ENCODE measurements at places on chromosomes 11 and 22.

GRCh38 chr11:118845369-118845768 is 38.3 kb upstream of the CXCR5 start:
- no peak overlapping the region for H3K27ac ChIP-seq
- H3K4me3 ChIP-seq: no peak overlapping the region
- H3K4me1 ChIP-seq: peaks cover 3% of the 10 kb centered on the region
- DNase-seq: no peak
- no peaks in the 10 kb centered on the region for H3K36me3 ChIP-seq

DNA sequence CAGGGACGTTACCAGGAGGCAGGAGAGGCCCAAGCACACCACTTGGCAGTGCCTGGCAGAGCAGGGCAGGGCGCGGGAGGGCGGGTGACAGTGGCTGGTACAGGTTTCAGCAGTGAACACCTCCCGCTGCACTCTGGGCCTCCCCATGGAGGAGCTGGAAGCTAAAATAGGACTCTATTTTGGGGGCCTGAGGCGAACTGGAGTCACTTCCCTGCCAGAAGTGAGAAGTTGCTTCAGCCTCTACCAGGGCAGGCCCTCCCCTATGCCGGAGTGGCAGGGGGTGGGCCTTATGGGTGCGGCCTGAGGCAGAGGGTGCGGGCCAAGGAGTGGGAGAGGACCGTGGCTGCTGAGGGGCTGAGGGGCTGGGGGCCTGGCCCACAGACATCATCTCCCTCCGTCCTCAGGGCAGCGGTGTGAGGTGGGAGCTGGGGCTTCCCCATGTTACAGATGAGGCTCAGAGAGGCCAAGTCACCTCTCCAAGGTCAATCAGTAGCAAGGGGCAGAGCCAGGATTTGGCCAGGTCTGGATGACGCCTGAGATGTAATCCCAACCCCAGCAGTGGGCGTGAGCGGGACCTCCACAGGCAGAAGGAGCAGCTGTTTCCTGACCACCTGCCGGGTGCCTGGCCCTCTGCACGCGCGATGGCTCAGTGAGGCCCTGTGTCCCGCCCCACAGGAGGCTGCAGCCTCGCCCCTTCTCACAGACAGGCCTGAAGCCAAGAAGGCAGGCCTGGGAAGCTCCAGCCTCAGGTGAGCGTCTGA is 39.3 kb downstream of the KCNJ4 start:
- H3K4me3 ChIP-seq: no peak overlapping the region
- no peaks in the 10 kb centered on the region for H3K4me1 ChIP-seq
- no peaks in the 10 kb centered on the region for H3K36me3 ChIP-seq
- no peak overlapping the region for H3K27ac ChIP-seq
- H3K27me3 ChIP-seq: no peaks in the 10 kb centered on the region
- no peak for DNase-seq

DNA sequence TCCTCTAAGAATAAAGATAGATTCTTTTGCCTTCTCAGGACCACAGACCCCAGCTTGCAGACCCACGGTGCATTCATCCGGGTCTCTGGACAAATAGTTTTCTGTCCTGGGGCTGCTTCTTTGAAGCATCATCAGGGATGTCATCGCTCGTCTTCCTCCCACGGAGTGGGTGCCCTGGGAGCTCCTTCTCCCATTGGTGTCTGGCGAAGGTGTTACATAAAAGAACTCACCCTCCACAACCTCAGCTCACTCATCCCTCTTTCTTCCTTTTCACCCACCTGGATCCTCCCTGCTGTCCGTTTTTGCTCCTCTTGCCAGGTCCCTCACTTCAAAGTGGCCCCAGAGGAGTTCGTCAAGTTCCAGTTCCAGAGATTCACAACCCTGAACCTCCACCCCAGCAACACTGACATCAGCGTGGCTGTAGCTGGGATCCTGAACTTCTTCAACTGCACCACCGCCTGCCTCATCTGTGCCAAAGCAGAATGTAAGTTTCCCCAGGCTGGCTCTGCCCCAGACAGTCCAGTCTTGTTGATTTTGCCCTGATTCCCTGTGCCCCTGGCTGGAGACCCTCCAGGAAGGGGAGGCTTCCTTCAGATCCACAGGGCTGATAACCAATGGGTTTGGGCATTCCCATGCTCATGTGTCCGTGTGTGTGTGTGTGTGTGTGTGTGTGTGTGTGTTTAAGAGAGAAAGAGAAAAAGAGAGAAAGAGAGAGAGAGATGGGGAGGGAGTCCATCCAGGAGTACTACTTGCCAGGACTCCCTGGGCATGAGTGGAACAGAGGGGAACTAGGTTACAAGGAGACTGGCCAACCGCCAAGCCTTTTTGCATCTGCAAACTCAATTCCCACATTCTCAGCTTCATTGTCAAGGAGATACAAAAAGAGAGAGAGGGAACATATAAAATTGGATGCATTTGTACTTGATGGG is 204.2 kb upstream of the TBCEL start:
- no peak overlapping the region for H3K4me3 ChIP-seq
- no peak overlapping the region for H3K27ac ChIP-seq
- no peaks in the 10 kb centered on the region for H3K27me3 ChIP-seq
- no peak for DNase-seq
- H3K4me1 ChIP-seq: no peaks in the 10 kb centered on the region

- H3K27ac ChIP-seq: no peak overlapping the region
- no peak overlapping the region for H3K4me3 ChIP-seq
- no peak for DNase-seq
- no peaks in the 10 kb centered on the region for H3K36me3 ChIP-seq
Observed at GRCh38 chr22:49751318-49751965, 76.2 kb downstream of the BRD1 start.

- H3K27me3 ChIP-seq: no peaks in the 10 kb centered on the region
- H3K4me1 ChIP-seq: no peaks in the 10 kb centered on the region
- DNase-seq: no peak
- no peak overlapping the region for H3K4me3 ChIP-seq
- no peak overlapping the region for H3K27ac ChIP-seq
Observed at GRCh38 chr11:19844806-19845205, 132.2 kb downstream of the NAV2 start.

GRCh38 chr22:31935961-31936635 is 8.2 kb upstream of the YWHAH start:
- H3K4me1 ChIP-seq: no peaks in the 10 kb centered on the region
- DNase-seq: no peak
- H3K36me3 ChIP-seq: no peaks in the 10 kb centered on the region
- H3K27me3 ChIP-seq: no peaks in the 10 kb centered on the region
- H3K27ac ChIP-seq: no peak overlapping the region

DNA sequence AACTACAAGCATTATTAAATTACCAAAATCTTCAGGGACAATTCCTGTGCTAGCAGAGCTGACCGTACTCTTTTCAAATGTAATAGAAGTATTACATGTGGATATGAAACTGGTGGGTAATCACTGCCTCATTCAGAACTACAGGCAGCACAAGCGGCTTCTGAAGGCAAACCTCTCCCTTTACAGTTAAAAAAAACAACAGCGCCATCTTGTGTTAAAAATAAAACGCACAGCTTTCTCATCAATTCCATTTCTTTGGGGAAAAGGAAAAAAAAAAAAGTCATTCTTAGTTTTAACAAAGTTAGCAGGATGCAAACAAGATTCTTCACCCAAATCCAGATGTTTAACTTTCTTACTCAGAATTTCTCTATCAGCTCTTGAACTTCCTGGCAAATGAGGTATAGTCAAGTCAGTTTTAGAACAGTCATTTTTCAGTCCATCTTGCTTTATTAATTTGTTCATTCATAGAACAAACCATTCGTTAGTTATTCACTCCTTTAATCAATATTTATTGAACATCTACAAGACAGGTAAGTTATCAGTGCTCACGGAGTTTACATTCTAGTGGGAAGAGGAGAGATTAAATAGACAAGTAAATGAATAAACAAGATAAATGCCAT is 331.8 kb upstream of the MPPED2 start:
- H3K4me3 ChIP-seq: no peak overlapping the region
- H3K27ac ChIP-seq: no peak overlapping the region
- H3K36me3 ChIP-seq: no peaks in the 10 kb centered on the region

DNA sequence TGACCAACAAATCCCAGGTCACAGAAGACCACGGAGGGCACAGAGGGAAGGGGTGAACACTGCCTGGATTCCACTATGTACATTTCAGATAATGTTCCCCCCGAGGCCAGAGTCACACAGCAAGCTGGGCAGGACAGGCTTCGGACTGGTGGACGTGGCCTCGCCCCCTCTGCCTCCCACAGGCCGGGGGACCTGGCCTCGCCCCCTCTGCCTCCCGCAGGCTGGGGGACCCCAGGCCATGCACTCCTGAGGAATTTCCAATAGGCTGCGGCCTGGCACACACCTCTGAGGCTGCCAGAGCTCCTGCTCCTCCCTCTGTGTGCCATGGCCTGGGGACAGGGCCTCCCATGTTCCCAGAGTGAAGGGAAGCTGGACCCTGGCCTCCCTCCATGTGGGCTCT is 1352.8 kb downstream of the BRD1 start:
- no peak overlapping the region for H3K4me3 ChIP-seq
- H3K4me1 ChIP-seq: no peaks in the 10 kb centered on the region
- H3K36me3 ChIP-seq: no peaks in the 10 kb centered on the region
- DNase-seq: no peak
- no peak overlapping the region for H3K27ac ChIP-seq
- no peaks in the 10 kb centered on the region for H3K27me3 ChIP-seq

GRCh38 chr11:34654483-34655334 is 33.8 kb downstream of the EHF start:
- DNase-seq: no peak
- no peak overlapping the region for H3K27ac ChIP-seq

DNA sequence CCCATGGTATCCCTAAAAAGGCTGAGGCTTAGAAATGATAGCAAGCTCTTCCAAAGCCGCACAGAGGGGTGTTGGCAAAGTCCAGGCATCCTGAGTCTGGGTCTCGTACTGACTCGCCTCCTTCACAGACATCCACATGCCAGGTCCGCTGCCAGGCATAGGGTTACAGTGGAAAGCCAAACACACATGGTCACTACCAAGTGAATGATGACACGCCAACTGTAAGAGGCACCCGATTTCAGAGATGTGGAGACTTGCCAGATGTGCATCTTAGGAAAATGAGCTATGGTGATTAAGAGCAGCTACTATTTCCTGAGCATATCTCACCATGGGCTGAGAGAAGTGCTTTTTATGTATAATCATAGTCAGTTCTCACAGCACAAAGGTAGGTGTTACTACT is 314.9 kb downstream of the MIAT start:
- H3K4me3 ChIP-seq: no peak overlapping the region
- H3K27me3 ChIP-seq: no peaks in the 10 kb centered on the region
- H3K4me1 ChIP-seq: no peaks in the 10 kb centered on the region

- peaks cover 2% of the 10 kb centered on the region for H3K27me3 ChIP-seq
- no peak overlapping the region for H3K4me3 ChIP-seq
- H3K4me1 ChIP-seq: no peaks in the 10 kb centered on the region
- DNase-seq: no peak
- H3K36me3 ChIP-seq: no peaks in the 10 kb centered on the region
- H3K27ac ChIP-seq: no peak overlapping the region
Observed at GRCh38 chr11:94727819-94728218, 40.3 kb upstream of the AMOTL1 start.

GRCh38 chr11:116690611-116691010 is 82.2 kb downstream of the BUD13 start:
- no peaks in the 10 kb centered on the region for H3K4me1 ChIP-seq
- no peak overlapping the region for H3K4me3 ChIP-seq
- no peaks in the 10 kb centered on the region for H3K36me3 ChIP-seq
- no peak for DNase-seq
- no peak overlapping the region for H3K27ac ChIP-seq

DNA sequence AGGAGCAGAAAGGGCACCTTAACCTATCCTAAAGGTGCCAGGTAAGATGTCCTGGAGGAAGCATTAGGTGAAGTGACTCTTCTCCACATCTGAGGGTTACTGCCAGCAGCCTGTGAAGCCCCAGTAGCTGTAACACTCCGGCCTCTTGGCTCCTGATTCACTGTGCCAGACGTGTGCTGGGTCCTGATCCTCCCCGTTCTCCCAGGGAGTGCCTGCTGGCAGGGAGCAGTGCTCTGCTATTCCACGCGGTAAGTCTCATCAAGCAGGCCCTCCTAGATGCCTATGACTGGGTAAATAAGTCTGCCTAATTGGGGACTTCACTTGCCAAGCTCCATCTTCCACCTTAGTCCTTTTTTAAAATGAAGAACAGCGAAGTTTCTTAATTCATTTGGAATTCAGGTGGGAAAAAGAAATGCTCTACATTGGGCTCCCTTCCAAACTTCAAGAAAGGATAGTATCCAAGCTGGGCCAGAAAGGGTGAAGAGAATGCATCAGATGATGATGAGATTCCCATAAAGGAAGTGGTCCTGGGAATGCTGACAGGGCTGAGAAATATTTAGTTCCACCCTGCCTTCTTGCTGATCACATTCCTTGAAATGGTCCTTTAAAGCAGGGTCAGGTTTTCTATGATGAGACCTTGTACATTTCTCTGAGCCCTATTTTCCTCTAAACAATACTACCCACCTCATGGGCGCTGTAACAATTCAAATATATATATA is 188.0 kb downstream of the MAML2 start:
- H3K4me3 ChIP-seq: no peak overlapping the region
- H3K27ac ChIP-seq: no peak overlapping the region
- H3K4me1 ChIP-seq: peaks cover 29% of the 10 kb centered on the region
- H3K36me3 ChIP-seq: no peaks in the 10 kb centered on the region

DNA sequence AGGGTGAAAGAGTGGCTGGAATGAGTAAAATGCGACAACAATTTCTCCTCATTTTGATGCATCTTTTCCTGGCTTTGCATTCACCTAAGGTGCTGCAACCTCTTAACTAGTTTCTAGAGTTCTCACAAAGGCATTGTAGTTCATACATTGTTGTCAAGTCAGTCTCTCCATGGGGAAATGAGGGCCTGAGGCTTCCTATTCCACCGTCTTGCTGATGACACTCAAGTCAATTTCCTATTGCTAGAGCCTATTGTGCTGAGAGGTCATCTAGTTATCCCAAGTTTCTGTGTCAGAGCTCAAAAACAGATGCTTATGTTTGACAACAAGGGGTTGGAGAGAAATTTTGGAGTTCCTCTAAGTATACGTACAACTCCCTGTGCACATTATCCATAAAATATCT is 11.6 kb upstream of the MS4A6A start:
- H3K36me3 ChIP-seq: no peaks in the 10 kb centered on the region
- DNase-seq: no peak
- H3K4me1 ChIP-seq: no peaks in the 10 kb centered on the region

DNA sequence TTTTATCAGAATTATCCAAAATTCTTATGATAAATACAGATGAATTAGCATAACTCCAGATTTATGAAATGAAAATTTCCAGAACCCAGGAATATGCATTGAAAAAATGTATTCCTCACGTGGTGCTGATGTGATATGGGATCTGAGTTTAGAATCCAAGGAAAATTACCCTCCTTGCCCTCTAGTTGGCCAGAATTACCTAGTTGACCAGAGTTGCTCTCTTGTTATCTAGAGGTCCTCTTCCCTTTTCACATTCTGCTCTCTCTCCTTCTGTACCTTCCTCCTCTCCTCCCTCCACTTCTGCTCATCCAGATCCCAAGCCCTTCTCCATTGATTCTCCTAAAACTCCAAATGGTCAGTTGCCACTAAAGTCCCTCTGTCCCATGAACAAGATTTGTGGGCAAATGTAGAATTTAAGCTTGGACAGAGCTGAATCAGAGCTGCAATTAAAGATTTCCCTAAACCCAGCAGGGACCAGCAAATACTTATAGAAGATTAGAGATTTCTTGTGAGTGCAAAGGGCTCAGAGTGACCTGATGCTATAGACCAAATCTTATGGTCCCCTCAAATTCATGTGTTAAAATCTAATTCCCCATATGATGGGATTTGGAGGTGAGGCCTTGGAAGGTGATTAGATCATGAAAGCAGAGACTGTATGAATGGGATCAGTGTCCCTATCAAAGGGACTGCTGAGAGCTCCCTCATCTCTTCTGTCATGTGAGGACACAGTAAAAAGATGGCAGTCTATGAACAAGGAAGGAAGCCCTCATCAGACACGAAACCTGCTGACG is 103.2 kb upstream of the IGLL5 start:
- DNase-seq: no peak
- H3K27me3 ChIP-seq: no peaks in the 10 kb centered on the region
- H3K36me3 ChIP-seq: no peaks in the 10 kb centered on the region
- H3K27ac ChIP-seq: no peak overlapping the region
